ENCODE measurements at places on chromosomes 1 and 21.
A peak's percentile ranks its signal among the peaks of the same experiment; 100 is the strongest.

- no peak for DNase-seq
Observed at GRCh38 chr1:100458661-100459357, 79.1 kb upstream of the GPR88 start.

DNA sequence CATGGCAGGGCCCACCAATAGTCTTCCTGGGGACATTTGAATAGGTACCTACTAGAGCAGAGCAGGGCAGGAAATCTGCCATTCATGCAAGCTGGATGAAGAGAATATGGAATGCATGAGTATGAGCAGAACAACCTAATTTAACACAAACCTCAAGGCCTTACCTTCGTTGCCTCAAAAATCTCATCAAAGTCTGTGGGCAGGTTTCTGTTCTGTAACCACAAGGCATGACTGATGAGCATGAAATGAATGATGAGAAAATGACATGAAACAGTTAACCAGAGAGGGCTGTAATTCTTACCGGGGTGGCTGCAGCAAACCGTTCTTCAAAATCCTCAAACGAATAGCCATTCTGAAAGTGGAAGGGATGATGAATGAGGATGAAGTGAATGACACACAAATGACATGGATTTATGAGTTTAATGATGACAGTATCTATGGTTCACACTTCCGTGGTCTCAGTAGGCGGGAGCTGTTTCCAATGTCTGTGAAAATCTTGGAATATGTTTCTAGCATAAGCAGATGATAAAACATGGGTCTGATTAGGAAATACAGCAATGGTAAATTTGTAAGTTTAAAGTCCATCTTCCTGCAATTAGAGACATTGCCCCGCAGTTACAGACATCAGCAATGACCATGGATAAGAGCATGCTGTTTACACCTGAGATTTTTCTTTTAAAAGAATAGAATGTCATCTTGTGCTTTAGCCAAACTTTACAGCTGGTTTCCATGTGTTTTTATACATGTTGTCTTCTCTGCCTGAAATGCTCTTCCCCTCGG, 67.6 kb upstream of the C8B start:
- no peak for DNase-seq

DNA sequence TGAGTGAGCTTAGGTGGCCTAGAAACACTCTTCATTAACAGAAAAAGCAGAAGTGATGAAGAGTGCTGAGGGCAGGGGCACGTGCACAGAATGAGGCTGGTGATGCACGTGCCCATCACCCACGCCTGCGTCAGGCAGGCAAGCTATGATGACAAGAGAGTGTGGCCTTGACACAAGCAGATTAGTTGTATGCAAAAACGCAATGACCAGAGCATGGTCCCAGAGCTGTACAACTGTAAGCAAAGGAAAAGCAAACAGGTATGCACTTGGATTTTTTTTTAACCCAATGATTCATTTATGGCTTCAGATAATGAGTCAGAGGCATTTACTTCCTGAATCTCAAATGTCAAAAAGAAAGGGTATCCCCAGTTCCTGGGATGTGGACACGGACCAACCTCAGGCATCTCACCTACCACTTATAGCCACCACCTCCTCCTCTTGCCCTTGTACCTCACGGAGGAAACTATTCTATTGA, 9.1 kb upstream of the TMEM61 start:
- no peak for DNase-seq

- DNase-seq: no peak
Observed at GRCh38 chr1:155166051-155166470, 7.0 kb downstream of the KRTCAP2 start.

- no peak for DNase-seq
Observed at GRCh38 chr1:245475126-245475525, 320.3 kb downstream of the KIF26B start.

DNA sequence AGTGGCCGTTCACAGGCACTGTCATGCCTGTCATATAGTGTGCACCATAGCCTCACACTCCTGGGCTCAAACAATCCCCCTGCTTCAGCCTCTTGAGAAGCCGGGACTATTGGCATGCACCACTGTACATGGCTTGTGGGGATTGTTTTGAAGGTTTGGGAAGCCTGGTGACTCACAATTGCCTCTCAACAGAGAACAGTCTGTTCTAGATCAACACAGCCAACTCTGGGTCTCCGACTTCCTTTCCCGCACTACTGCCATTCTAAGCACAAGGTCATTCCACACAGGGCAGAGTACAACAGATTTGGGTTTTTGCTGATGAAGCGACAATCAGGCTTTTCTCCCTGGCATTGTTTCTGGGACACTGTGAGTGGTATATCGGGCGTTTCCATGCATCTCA, 15.5 kb upstream of the AHCTF1 start:
- no peak for DNase-seq

GRCh38 chr1:168225476-168226190, at the start of gene SFT2D2:
SFT2D2 (plus strand) TSS chr1:168226004; CDS start chr1:168226080, 76 bp downstream.
- peak; percentile 68 for DNase-seq

DNA sequence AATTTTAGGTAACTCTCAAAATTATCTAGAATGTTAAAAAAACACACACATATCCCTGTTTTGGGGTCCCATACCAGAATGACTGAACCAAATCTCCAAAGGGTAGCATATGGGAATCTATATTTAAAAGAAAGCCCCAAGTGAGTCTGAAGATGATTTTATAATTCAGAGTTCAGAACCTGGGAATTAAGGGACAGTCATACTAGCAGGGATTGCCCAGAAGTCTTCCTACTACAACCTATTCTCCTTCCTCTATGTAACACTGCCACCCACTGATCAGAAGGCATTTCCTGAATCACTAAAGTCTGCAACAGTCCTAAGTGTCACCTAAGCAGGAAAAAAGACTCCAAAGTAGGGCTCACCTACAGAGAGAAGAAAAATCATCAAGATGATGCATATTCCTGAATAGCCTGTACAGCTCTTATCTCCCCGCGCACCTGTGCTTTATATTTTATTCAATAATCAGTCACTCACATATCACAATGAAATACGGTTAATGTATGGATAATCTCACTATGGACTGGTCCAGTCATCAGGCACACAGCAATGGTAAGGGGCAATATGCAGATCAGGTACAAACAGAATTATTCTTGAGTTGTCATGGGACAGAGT, 4.9 kb downstream of the RGS1 start:
- no peak for DNase-seq

DNA sequence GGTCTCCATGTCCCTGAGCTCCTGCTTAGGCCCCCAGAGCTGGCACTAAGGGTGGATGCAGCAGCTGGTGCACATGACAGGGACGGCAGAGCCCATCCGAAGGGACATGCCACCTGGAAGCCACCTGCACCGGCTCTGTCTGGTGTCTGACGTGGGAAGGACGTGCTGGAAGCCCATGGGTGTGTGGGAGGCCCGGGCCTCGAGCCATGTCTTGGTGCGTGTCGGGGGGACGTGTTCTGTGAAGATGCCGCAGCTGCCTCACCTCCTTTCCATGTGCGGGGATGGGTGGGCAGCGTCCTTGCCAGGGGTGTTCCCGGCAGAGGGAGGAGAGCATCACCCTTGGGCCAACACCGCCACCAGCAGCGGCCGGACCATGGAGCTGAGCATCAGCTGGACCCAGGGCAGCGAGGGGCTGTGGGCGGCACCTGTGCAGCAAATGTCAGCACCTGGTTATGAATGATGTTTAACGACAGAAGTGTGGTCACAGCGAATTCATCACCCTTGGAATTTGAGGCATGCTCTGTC, 15.5 kb upstream of the POFUT2 start:
- no peak for DNase-seq

- no peak for DNase-seq
Observed at GRCh38 chr1:235758931-235759330, 107.8 kb downstream of the LYST start.

DNA sequence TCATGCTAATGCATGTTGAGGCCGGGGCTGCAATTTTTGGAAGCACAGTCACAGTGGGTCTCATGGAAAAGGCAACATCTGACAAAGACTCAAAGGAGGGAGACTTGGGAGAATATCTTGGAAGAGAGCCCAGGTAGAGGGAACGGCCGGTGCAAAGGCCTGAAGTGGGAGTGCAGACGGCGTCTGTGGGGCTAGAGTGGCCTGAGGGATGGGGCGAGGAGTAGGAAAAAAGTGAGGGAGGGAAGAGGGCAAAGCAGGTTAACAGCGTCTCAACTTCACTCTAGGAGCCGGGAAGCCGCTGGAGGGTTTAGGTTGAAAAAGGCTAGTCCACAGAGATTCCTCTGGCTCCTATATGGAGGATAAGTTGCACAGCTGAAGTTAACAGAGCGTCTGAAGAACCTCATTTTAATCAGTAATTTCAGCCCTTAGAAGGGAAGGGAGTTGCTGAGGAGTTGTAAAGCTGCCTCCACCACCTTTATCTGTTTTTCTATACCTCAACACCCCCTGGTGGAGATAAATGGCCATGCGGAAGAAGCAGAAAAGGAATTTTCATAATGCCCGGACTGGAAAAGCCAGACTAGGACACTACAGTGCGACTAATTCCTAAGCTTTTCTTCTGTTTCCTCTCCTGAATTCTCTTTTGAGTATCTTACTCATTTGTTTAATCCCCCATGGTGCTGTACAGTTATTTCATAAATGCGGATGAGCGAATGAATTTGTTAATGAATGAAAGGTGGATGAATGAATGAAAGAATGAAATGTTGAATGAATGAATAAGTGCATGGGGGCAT, 78.7 kb upstream of the ZNF281 start:
- peak; percentile 10 for DNase-seq

DNA sequence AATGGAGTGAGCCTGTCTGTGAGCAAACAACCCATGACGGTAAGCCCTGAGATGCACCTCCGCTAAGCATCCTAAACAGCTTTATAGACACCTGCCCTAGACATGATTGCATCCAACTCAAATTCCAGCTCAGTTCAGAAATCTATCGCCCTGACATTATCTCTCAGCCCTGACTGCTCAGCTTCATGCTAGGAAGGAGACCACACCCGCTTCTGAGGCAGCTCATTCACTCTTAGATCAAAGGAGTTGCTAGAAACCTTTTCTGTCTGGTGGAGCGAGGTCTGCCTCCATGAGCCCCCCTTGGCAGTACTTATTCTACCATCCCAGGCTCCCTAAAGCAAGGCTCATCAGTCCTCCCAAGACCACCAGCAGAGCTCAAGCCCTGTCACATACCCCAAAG, 17.0 kb downstream of the IL10RB start:
- no peak for DNase-seq

GRCh38 chr21:44711327-44712202, at the start of gene TSPEAR:
TSPEAR (minus strand) TSS chr21:44711572; CDS start chr21:44711514, 58 bp downstream.
- DNase-seq: no peak

DNA sequence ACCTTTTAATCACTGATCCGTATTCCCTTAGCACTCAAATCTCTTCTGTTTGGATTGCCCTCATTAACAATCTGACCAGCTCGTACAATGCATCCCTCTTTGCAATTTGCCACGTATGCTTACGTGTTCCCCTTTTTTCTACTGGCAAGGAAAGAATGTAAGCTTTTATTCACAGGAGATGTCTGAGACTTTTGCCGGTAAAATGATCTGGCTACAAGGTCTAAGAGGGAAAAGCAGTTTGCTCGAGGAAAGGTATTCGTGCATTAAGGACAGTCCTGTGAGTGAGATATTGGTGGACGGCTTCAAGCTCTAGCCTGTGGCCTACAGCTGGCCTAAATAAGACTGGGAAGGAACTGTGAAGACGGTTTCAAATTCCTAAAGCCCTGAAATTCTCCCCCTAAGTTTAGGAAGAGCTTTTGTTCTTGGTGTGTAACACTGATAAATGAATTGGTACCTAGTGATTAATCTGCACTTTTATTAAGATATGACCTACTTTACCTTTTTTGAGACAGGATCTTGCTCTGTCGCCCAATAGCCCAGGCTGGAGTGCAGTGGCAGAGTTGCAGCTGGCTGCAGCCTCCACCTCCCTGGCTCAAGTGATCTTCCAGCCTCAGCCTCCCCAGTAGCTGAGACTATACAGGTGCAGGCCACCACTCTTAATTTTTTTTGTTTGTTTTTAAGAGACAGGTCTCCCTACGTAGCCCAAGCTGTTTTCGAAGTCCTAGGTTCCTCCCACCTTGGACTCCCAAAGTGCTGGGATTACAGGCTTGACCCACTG, 895 bp upstream of the UBR4 start:
- DNase-seq: no peak

GRCh38 chr1:61220536-61220935, 138.2 kb downstream of the NFIA start:
- no peak for DNase-seq

GRCh38 chr21:25560891-25561290, 46.4 kb downstream of the MRPL39 start:
- DNase-seq: no peak

DNA sequence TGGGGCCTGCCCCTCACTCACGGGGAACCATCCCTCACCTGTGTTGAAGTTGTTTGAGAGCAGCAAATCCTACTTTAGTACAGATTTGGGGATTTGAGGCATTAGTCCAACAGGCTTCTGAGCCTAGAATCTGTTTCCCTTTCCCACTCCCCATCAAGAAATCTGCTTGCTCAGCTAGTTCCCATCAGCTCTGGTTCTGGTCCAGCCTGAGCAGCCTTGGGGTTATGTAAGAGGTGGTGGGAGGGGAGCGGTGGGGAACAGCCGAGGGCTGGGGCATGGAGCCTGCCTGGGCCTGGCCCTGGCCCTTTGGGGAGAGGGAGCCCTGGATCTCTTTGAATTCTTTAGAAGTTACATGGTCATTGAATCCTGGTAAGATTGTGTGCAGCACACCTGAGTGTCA, 4.1 kb downstream of the GSTM5 start:
- DNase-seq: no peak

DNA sequence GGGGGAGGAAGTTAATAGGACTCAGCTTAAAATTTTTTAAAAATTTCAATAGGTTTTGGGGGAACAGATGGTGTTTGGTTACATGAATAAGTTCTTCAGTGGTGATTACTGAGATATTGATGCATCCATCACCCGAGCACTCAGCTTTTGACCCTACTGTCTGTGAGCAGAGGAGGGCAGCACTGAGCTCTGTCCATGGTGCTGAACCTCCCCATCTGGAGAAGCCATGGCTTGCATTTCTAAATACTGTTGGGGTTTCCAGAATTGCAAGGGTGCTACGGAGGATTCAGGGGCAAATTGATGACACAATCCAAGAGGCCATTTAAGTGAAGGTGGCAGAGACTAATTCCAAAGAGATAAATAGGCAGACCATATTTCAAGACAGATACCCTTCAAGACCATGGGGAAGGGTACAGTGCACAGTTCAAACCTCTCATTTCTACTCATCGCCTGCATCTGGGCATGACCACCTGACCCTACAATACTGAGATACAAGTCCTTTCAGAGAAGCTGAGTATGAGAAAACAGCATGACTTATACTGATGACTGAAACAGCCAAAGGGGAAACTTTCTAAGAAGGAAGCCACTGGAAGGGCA, 17.2 kb downstream of the SYT2 start:
- peak; percentile 52 for DNase-seq
